Mucosa of descending colon (tissue), 3 donors: ENCODE measurements at places on chromosomes 13 and 19.

DNA sequence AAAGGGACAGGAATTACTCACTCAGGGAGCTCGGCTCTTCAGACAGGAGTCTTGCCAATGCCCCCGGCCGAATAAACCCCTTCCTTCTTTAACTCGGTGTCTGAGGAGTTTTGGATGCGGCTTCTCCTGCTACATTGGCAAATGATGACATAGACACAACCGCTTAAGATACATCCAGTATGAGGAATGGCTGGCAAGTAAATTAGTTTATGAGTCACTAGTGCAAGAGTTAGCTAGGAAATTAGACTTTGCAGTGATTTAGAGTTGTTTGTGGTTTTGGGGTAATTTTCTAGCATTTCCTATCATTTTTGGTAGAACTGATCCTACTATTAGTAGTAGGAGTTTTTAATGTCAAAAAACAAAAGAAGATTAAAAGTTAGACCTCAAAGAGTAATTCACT is 166.2 kb downstream of the SLITRK1 start:
- DNase-seq, result no peak

- DNase-seq, result no peak
Observed at GRCh38 chr19:48760504-48761205, 5.3 kb downstream of the FGF21 start.

DNA sequence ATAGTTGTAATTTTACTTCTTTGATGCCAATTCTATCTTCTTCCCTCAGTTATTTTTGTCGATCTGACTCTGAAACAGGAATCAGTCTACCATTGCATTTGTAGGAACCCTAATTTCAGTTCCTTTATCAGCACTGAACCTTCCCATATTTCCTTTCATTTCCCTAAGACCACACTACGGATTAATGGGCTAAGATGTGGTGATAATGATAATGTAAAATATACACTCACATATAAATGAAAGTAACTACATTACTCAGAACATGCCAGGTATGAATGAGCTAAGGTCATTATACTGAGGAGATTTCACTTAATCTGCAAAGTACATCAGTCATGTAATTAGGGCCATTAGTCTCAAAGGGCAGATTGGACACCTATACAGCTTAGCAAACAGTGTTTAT is 60.2 kb upstream of the RFC3 start:
- DNase-seq, result no peak

DNA sequence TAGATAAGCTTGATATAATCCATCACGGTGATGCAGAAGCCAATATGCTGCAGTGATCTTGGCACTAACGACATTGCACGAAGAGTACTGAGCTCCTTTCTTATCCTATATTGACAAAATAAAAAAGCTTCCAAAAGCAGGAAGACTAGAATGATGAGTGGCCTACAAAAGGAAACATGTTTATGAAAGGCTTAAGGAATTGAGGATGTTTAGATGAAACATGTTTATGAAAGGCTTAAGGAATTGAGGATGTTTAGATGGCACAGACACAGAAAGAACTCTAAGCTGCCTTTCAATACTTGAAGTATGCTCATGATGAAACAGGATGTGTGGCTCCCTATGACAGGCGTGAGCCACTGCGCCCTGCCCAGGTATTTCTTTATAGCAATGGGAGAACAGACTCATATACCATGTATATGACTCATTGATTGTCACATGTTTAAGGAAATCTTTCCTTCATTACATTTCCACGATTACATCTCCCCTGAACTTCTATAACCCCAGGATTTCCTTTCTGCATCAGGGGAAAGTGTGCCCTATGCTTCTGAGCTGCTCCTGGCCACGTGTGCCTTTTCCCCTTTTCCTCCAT is 690.8 kb upstream of the ARGLU1 start:
- DNase-seq, result no peak

DNA sequence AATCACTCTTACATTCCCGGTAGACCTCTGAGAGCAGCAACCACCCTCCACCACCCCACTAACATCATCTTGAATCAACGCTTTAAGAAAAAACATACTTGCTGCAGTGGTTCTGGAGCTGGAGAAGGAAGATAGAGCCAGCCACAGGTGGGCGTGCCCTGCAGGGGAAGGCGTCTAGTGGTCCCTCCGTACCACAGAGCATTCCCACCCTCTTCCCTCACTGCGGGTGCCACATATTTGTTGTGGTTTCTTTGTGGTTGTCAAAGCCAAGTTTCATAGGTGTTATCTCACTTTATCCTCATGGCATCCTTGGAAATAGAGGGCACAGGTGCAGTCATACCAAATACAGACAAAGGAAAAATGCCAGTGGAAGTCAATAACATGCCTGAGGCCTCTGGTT is 22.2 kb downstream of the COL4A2 start:
- no peak for DNase-seq
